ENCODE measurements at places on chromosomes 12 and 14.

- no peak for DNase-seq
These were observed 62.5 kb upstream of the TSPAN8 start for GRCh38 chr12:71220260-71220659.

DNA sequence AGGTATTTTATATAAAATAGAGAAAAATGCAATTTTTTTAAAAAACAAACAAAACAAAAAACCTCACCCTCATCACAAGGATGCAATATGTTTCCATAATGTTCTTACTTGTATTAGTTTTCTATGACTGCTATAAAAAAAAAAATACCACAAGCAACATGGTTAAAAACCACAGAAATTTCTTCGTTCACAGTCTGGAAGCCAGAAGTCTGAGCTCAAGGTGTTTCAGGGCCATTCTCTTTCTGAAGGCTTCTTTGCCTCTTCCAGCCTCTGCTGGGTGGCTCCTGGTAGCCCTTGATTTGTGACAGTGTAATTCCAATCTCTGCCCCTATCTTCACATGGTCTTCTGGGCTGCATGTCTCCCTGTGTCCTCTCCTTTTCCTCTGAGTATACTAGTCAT lies 21.5 kb upstream of the SSTR1 start:
- DNase-seq: no peak

DNA sequence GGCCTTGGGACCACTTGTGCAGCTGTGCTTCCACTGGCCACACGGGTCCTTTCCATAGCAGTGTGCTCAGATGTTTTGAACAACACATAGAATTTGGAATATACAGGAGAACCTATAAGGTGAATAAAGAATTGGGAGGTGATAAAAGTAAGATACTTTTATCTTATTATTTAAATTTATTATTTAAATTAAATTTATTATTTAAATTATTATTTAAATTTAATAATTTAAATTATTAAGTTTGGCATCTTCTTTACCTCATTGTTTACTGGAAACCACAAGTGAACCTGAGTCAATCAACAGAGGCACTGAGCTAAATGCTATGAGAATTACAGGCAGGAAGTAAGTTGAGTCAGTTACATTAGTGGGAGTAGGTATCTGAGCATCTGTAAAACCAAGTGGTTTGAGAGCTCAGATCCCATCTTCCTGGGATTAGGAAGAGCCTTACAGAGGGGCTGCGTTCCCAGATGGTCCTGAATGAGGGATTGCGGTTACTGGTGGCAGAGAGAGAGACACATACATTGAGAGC lies 103.1 kb downstream of the ESR2 start:
- DNase-seq: no peak

GRCh38 chr12:70724444-70724843 lies 87.2 kb upstream of the PTPRB start:
- no peak for DNase-seq

GRCh38 chr14:67523764-67524633 lies 9.1 kb upstream of the PLEKHH1 start:
- no peak for DNase-seq

DNA sequence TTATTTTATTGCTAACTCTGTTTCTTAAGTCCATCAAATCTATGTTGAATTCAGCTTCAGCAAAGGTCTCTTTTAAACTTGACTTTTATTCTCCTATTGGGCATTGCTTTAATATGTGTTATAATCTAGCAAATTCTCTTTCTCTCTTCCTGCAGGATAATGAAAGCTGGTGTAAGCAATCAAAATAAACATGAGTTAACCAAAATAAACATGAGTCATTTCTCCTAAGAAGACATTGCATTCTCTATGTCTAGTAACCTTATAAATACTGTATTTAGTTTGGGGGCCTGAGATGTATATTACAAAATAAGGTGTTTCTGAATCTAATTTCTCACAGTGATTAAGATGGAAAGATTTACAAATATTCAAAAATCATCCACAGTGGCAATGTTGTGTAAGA lies 739.1 kb upstream of the ATXN7L3B start:
- no peak for DNase-seq

DNA sequence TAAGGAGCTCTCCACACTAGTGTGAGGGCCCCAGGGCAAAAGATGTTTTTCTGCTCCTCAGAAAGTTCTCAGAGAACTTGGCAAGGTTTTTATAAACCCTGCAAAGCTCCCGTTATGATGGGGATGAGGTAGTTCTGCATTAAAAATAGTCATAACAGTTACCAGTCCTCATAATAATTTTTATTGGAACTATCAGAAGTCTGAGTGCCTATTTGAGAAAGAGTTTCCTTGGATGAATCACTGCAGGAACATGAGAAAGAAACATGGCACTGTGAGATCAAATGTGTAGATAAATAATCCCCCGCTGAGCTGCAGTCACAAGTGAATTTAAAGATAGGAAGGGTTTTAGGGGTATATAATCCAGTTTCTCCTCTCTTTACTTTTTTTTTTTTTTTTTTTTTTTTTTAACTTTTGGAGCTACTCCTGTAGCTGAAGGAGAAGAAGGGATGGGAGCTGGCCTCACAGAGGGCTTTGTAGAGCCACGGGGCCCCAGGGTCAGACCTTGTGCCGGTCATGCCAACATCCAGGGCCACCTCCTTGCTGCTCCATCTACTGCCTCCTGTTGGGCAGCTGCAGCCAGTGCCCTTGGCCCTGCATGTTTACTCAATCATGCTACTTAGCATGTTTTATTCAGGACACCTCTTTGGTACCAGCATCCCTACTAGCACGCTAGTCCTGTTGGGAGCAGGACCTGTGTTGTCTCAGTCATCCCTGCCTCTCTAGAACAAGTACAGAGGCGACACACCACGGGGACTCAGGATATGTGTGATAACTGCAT lies 39.5 kb downstream of the EVL start:
- no peak for DNase-seq

Data from activated CD8-positive, alpha-beta memory T cell treated with anti-CD3 and anti-CD28 coated beads, Interleukin-2, amount 50 U/mL, for 4 hours (primary cell).